ENCODE measurements at places on chromosomes 2 and 18.

DNA sequence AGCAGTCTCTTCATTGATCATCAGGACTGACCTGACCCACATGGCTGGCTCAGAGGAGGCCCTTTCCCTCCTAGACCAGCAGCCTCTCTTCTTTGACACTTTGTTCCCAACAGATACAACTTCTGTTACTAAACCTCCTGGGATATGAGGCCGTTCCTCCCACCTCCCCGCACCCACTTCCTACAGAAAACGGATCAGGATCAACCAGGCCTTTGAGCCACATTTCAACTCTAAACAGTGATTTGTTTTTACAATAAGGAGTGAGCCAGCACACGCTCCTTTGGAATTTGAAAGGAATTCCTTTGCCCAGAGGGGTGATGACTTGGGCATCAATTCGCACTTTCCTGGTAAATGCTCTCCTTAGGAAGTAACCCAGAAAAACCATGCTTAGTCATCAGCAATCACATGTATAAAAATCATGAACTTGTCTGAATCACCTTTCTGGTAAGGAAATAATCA, 180.4 kb downstream of the FAM124B start:
- DNase-seq: peak; percentile 97

GRCh38 chr2:16067866-16068551, 127.7 kb downstream of the MYCN start:
- DNase-seq: no peak

GRCh38 chr2:109129921-109130722, 1.1 kb downstream of the SH3RF3 start:
- DNase-seq: no peak

- DNase-seq: no peak
Observed at GRCh38 chr2:106857882-106858478, 28.0 kb downstream of the ST6GAL2 start.

DNA sequence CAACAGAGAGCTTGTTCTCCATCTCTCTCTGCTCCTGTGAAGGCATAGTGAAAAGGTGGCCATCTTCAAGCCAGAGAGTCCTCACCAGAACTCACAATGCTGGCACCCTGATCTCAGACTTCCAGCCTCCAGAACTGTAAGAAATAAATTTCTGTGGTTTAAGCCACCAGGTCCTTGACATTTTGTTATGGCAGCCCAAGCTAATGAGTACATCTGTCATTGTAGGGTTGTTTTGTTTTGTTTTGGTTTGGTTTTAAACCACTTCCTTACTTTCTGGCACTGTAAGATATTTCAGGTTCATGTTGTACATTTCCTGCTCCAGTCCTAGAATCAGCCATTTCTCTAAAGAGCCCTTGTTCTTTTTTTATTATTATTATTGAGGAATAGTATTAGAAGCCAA, 171.2 kb downstream of the CPS1 start:
- DNase-seq: no peak

DNA sequence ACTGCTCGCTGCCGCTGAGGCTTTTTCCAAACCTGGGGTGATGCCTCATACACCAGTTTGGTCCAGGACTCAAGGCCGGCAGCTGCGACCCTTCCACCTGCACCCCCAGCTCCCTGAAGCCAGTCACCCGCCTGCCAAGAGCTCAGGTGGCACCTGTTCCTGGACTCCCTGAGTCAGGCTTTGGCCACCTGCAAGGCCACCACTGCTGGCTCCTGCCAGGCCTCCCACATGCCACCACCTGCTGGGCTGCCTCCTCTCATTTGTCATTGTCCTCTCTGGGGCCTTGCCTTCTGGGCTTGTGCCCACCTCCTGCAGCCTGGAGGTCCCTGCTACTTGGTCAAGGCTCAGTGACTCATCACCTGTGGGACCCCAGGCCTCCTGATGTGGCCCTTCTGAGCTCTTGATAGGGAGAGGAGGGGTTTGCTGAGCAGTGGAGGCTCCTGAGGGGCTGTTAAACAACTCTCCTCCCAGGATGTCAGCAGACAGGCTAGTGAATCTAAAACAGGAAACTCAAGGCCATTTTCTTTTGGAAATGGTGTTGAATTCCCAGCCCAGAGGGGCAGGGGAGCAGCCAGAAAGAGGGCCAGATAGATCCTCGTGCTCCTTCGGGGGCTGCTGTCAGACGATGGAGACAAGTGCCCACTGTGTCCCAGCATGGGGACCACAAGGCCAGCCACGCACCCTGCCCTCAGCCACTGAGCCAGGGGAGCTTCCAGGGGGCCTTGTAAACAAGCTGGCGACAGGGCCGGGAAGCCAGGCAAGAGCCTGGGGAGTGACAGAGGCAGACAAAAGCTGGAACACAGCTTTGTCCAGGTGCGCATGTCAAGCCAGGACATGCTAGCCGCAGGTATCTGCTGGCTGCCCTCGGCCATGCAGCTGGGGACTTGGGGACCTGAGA, 416.8 kb downstream of the LRATD1 start:
- DNase-seq: no peak

DNA sequence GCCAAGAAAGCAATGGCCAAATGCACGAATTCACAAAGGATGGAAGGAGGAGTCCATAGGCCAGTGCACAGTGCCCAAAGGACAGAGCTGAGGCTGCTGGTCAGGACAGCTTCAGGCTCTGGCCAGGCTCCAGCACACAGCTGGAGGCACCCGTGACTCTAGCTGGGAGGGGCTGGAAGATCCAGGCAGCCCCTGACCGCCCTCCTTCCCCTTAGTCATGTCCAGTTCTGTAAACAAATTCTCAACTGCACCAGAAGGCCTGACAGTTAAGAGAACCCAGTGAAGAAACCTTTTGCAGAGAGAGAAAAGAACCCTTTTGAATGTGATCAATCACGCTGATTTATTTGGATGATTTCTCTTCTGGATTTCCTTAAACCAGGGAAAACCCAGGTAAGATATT, 7.7 kb upstream of the YWHAQ start:
- peak; percentile 81 for DNase-seq

- peak; percentile 74 for DNase-seq
Observed at GRCh38 chr2:10868465-10869314, 43.0 kb upstream of the KCNF1 start.

- no peak for DNase-seq
Observed at GRCh38 chr2:10195278-10196109, 73.0 kb downstream of the RRM2 start.

GRCh38 chr2:9641641-9642040, 10.8 kb upstream of the YWHAQ start:
- DNase-seq: no peak

- DNase-seq: peak; percentile 74
Observed at GRCh38 chr2:137435162-137435561, 529.1 kb upstream of the HNMT start.

- DNase-seq: peak; percentile 33
Observed at GRCh38 chr2:234797566-234798250, 154.1 kb upstream of the SH3BP4 start.

- DNase-seq: no peak
Observed at GRCh38 chr2:78351208-78351607, 674.3 kb upstream of the REG3G start.

- DNase-seq: no peak
Observed at GRCh38 chr18:47898696-47899095, 31.8 kb downstream of the SMAD2 start.

DNA sequence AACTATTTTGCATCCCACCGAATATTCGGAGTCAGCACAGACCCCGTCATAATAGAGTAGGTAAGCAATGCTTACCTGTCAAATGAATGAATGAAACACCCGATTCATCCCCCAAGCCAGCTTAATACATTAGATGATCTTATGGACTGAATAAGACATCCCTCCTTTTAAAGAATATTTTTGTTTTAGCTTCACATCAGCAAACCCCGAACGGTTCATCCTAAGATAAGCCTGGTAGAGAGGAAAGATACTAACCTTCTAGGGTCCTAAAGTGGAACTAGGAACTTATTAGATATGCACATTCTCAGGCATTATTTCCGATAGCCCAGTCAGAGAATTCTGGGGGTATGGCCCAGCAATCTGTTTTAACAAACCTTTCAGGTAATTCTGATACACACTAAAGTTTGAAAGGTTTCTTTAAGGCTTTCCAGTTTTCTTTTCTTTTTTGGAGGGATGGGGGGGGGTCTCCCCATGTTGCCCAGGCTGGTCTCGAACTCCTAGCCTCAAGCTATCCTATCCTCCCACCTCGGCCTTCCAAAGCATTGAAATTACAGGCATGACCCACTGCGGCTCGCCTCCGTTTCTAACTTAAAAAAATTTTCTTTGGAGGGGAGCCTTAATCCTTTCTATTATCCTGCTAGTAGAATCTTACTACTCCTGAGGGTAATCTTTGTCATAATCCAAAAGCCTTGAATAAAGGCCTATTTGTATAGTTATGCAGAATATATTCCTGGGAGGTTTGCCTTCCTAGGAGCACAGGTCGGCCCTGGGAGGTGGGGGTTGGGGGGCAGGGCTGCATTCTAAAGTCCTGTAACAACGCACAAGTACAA, 1.0 kb upstream of the ACTR3 start:
- no peak for DNase-seq

- DNase-seq: no peak
Observed at GRCh38 chr2:178344121-178344520, 106.9 kb downstream of the PRKRA start.

- DNase-seq: no peak
Observed at GRCh38 chr2:198917275-198917674, 540.5 kb downstream of the SATB2 start.

- peak; percentile 48 for DNase-seq
Observed at GRCh38 chr2:206164261-206164862, 4.7 kb downstream of the EEF1B2 start.

DNA sequence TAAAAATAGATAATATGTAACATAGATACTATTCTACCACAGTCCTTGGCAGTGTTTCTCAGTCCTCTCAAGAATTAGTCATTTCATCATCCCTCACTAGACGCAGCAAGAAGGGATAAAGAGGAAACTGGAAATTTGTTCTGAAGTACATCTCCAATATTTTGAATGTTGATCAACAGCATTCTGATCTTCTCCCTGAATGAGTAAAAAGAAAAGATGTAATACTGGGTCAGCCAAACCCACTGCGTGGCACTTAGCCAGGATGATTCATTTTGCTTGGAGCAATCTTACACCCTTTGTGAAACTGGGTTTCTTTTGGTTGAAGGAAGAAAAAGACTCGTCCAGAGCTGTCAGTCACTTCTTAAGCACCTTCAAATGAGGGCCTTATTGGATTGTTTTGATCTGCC, 54.1 kb downstream of the TAF1B start:
- DNase-seq: peak; percentile 97

Data from fibroblast of skin of right biceps (primary cell).